ENCODE measurements at places on chromosomes 5 and 9.

DNA sequence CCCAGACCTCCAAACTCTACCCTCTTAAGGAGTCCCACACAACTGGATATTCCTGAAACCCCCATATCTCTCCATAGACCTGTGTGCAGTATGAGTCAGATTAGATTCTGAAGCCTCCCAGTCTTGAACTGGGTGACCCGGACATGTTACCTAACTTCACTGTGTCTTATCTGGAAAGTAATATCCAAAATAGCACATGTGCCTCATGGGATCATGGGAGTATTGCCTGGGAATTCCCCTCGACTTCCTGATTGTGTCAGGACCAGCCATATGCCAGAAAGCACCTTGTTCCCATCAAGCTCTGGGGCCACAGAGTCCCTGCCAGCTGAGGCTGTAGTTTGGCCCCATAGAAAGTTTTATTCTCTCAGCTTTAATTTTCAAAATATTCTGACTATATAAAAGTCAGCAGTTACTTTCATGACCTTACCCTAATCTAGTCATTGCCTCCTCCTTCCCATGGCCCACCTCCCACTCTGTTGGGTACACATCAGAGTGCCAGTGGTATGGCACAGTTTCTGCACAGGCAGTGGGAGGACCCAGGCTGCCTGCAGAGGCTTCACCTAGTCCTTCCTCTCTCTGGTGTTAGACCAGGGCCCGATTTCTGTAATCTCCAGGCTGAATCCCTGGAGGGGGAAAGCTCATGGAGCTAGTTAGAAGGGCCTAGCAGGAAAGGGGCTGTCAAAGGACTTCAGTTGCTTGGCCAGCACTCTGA, 19.5 kb upstream of the B4GALT1 start:
- DNase-seq, result no peak

DNA sequence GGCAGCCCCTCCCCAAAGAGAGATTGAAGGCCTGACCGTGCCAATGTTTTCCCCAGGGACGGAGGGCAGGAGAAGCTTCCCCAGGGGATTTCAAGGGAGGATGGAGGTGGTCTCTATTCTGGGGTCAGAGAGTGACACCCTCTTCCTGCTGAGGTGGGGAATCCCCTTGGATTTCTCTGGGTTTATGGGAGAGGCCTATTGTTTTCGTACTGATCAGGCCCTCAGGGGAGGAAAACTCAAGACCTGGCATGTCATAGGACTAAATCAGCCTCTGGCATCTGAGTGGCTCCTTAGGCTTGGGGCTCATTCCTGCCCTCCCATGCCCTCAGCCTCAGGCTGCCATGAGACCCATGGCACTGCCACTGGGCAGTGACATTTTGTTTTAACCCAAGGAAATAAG, 44.6 kb downstream of the IRF1 start:
- DNase-seq, result no peak

- no peak for DNase-seq
Measured at GRCh38 chr5:105288946-105289345, 1726.4 kb upstream of the NUDT12 start.

GRCh38 chr5:11227064-11227463, 466.0 kb upstream of the DAP start:
- no peak for DNase-seq

GRCh38 chr5:12277504-12278192, 373.4 kb upstream of the CTNND2 start:
- no peak for DNase-seq

DNA sequence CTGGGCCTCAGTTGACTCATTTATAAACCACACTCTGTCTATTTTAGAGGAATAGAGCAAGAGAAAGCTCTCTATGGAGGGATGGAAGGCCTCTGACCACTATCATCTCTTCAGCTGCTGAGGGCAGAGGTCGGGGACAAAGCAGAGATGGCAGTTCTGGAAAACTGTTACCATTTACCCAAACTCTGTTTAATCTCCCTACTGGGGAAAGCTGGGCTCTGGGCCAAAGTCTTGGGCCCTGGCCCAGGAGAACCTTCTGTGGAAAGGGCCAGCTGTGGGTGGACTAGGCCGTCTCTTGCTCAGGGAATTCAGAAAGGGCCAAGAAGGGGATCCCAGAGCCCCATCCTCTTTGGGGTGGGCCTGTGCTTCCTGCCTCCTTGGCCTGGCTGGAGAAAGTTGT, 100.0 kb downstream of the PSD2 start:
- no peak for DNase-seq

DNA sequence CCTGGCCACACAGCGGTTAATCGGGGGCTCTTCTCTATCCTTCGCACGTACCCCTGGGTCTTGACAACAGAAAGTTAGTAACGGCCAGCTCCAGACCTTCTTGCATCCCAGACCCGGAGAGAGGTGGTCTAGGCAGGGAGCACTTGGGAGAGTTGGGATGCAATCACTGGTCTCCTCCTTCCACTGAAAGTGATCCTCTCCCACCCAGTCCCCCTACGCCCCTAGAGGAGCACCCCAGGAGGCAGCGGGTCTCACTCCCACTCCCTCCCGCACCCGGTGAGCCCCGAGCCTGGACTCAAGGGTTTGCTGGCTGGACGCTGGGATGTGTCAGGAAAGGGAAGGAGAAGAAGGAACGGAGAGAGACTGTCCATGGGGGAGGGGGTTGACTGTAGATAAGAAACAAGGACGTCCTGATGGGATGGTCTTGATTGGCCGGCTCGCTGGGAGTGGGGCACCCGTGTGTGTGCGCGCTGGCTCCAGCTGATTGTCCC, 2.0 kb downstream of the RORB start:
- DNase-seq, result no peak

GRCh38 chr5:140362875-140363630, 3.1 kb downstream of the SLC4A9 start:
- DNase-seq, result peak; percentile 76

DNA sequence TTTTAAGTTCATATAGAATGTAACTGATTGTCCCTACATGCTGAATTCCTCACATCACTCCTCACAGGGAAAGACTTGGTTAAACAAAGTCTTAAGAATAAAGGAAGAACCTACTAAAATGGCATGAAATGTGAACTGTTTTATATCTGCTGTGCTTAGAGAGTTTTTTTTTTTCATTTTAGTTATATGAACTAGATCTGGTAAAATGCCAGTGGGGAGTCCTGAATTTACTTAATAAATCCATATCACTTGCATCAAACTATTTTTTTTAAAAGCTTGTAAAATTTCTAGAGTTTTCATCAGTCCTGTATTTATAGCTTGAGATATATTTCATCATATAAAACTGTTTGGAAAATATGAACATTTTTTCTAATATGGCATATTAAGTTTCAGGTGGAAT, 1528.6 kb downstream of the EFNA5 start:
- DNase-seq, result no peak

GRCh38 chr9:11158063-11158462, 545.3 kb upstream of the PTPRD start:
- DNase-seq, result no peak

DNA sequence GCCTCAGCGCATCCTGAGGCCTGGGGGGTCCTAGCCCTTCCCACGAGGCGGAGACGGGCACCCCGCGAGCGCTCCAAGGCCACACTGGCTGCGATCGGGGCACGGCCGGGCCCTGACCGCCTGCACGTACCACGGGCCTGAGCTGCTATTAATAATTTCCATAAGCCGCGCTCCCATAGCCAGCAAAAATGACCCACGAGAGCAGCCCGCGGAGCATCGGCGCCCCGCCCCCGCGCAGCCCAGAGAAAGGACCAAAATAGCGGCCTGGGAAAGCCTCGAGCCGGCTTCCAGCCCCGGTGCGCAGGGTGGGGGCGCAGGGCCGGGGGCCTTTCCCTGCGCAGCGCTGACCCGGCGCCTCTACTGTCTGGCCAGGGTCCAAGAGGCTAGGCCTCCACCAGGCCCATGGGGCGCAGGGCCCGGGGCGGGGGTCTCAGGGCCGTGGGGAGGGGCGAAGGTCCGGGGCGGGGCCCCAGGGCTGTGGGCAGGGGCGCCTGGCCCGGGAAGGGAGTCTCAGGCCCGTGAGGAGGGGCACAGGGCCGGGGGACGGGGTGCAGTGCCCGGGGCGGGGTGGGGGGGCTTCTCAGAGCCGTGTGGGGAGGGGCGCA, 54.4 kb downstream of the EXD3 start:
- DNase-seq, result no peak

GRCh38 chr9:137083394-137084004, 3.3 kb upstream of the MAN1B1 start:
- no peak for DNase-seq

GRCh38 chr5:87151547-87151946, 116.1 kb upstream of the RASA1 start:
- DNase-seq, result no peak

DNA sequence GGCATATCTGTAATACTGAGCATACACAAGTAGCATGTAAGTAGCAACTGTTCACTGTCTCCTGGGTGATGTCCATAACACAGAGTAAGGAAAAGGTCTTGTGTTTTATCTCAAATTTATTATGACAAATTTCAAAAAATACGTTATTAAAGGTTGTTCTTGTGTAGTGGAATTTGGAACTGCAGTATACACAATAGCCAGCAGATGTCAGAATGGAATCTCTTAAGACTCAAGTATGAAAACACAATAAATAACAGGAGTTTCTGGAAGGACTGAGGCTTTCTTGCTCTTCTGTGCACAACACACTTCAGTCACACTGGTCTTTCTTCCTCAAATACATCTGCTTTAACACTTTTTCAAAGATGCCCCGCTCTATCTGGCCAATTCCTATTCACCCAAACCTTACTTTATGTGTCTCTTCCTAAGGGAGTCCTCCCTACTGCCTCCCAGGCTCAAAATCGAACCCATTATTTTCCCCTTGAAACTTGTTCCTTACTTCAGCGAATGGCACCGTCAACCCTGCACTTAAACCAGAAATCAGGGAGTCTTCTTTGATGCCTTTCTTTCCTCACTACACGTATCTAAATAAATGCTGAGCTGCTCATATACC, 6.5 kb upstream of the FBXO10 start:
- no peak for DNase-seq

DNA sequence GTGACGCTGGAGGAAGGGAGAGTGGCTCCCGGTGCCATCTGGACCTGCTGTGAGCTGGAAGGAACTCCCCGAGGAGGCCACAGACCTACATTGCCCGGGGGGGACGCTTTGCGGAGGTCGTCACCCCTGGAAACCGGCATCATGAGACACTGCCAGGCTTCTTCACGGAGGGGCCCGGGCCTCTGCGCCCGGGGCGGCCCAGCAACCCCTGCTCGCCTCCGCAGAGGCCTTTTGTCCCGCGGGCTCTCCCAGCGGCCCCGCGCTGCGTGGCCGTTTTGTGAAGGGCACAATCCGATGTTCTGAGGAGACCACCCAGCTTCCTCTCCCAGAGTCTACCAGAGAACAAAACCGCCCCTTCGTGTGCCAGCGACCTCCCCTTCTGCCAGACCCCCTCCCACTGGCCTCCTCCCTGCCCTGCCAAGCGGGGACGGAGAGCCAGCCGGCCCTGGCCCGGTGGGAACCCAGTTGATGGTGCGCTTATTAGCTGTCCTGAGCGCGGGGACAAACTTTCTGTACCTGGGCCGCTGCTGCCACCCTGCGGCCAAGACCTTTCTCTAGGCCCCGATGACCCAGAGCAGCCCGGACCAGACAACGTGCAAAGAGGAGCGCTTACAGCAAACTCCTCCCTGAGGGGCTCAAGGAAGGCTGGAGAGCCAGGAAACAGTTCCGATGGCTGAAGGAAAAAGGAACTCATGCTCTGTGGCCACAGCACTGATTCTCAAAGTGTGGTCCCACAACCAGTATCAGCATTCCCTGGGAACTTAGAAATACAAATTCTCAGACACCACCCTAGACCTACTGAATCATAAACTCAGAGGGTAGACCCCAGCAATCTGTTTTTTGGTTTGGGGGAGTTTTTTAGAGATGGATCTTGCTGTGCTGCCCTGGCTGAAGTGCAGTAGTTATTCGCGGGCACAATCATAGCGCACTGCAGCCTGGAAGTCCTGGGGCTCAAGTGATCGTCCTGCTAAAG, 86.7 kb downstream of the SLC1A3 start:
- DNase-seq, result peak; percentile 84

DNA sequence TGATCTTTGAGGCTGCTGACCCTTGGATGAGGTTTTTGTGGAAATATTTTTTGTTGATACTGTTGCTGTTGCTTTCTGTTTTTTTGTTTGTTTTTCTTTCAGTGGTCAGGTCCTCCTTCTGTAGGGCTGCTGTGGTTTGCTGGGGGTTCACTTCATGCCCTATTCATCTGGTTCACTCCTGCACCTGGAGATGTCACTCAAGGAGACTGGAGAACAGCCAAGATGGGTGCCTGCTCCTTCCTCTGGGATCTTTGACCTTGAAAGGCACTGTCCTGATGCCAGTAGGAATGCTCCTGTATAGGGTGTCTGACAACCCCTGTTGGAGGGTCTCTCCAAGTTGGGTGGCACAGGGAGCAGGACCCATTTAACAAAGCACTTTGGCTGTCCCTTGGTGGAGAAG, 67.0 kb upstream of the ACTBL2 start:
- no peak for DNase-seq

GRCh38 chr5:568809-569208, 43.3 kb upstream of the CEP72 start:
- no peak for DNase-seq

DNA sequence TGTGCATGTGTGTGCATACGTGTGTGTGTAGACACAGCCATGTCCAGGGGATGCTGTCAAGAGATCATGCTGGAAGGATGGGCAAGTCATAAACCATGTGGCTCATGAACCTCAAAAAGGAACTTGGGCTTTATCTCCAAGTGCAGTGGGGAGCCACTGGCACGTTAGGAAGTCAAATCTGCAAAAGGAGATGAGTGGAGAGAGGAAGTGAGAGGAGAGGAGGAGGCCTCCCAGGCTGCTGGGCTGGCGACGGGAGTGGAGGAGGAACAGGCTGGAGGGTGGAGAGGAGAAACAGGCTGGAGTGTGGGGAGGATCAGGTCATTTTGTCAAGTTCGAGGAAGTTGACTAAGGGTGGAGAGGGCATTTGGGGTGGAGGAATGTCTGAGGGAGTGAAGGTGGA, 29.2 kb upstream of the TIFAB start:
- no peak for DNase-seq

- DNase-seq, result no peak
Measured at GRCh38 chr9:20594608-20595007, 27.7 kb downstream of the MLLT3 start.

DNA sequence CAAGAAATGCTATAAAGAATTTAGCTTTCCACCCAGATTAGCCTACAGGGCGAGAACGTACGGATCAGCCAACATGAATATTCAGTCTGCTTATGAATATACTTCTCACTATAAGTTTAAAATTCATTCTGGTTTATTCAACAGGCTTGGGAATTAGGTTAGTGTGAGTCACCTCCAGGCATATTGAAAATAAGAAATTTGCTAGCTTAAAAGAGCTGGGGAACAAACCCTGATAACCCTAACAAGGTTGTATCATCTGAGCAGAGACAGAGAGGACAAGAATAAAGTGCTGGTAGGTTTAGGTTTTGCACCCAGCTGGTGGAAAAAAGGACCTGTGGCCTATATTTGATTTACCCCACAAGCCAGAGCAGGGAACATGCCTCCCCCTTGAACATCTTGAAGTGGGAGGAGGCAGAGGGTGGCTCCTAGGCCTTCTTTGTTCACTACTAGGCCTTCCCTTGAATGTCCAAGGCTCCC, 12.3 kb downstream of the FNBP1 start:
- DNase-seq, result no peak

- DNase-seq, result no peak
Measured at GRCh38 chr9:91991721-91992341, 41.8 kb upstream of the ROR2 start.

- DNase-seq, result no peak
Measured at GRCh38 chr5:158634714-158635113, 465.0 kb downstream of the EBF1 start.
